ENCODE measurements at places on chromosomes 4 and X.

DNA sequence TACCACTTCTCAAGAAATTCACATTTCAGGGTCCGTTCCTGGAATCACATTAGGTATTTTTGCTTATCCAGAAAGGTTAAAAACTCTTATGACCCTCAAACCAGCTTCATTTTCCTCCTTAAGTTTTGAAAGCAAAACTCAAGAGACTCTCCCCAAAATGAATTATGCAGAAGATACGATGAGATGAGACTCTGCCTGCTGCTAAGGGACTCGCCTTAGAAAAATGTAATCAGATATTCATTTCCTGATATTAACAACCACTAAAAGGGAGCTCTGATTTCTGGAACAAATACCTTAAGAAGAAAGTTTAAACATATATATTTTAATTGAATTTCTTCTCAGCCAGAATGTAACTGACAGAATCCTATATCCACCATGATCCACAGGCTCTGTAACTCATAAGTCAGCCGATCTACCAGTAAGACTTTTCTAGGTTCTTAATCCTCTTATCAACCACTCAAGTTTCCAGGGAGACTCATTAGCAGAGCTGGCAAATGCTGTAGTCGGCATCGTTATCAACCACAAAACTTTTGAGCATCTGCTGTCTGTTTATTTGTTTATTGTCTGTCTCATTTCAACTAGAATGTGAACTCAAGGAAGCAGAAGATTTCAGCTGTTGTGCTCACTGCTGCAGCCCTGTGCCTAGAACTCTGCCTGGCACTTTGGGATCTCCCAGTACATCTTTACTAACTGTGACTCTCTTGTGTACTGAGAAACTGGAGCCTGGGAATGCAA lies 112.5 kb downstream of the LDB2 start:
- DNase-seq, result no peak

DNA sequence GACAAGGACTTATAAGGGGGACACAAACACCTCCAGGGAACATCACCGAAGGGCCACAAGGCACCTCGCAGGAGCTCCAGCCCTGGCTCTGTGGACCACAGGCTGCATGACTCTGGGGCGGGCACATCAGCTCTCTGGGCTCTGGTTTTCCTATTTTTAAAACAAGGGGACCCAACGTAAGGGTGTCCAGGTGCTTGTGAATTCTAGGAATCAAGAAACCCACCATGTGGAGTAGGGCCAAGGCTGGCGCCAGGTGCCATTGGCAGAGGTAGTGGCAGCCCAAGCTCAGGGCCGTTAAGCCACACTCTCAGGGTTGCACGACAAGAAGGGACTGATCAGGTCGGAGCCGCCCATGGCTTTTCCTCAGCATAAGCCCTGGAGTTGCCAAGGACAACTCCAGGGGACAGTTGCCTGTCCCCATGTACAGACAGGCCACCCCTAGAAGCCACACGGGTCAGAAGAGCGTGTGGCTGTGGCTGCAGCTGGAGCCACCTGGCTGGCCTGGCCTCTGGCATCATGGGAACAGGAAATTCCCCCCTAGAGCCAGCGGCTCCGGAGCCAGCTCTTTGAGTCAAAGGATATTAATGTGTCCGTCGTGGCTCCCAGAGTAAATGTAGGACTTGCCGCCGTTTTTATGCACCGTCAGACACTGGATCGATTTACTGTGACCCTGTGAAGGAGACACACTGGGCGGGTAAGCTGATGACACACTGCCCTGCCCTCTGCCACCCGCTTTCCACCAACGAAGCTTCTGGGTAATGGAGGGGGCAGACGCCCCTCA lies 32.5 kb downstream of the WDR1 start:
- no peak for DNase-seq

GRCh38 chr4:80279751-80280150 lies 13.3 kb downstream of the FGF5 start:
- no peak for DNase-seq

- no peak for DNase-seq
Observed at GRCh38 chr4:158523990-158524535, 2.4 kb downstream of the RXFP1 start.

DNA sequence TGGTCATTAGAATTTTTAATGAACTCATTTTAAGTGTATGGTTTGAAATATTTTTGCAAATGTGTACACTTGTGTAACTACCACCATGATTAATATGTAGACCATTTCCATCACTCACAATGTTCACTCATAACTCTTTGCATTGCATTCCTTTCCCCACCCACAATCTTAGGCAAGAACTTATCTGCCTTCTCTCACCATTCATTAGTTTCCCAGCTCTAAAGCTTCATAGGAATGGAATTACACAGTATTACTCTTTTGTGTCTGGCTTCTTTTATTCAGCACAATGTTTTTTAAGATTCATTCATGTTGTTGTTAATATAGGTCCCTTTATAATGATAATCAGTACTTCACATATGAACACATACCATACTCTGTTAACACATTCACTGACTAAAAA lies 106.1 kb downstream of the ARAP2 start:
- no peak for DNase-seq

GRCh38 chr4:52848254-52848653 lies 13.9 kb upstream of the RASL11B start:
- no peak for DNase-seq

DNA sequence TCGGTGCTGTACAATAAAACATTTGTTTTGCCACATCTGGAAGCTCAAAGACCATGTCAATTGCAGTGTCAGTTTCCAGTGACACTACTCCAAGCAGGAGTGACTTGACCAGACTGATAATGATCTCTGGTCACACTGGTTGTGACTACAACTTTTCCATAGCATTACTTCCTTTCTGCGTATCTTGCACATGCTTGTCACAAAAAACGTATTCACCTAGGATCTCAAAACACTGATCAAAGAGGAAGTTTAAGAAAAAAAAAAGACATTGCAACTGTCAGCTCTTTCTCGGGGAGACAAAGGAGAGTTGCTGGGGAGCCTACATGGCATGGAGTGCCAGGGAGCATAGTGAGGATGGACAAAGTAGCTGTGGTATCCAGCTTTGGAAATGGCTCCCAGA lies 60.6 kb downstream of the OPHN1 start:
- no peak for DNase-seq

- no peak for DNase-seq
Observed at GRCh38 chr4:22712529-22712928, 19.8 kb downstream of the GBA3 start.

GRCh38 chr4:72531768-72532290 lies 37.2 kb downstream of the ADAMTS3 start:
- DNase-seq, result no peak

DNA sequence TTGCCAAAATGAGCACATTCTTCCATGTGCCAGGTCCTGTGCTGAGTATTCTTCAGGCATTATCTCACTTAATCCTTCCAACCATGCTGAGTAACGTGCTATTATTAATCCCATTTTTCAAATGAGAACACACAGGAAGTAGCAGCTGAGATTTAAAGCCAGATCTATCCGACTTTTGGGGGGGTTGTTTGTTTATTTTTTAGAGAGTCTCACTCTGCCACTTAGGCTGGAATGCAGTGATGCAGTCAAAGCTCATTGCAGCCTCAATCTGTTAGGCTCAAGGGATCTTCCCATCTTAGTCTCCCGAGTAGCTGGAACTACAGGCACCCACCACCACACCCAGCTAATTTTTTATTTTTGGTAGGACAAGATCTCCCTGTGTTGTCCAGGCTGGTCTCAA lies 55.5 kb upstream of the TRIM2 start:
- no peak for DNase-seq

- no peak for DNase-seq
Observed at GRCh38 chrX:22383988-22384387, 111.3 kb downstream of the CBLL2 start.

GRCh38 chrX:40176351-40177116 lies 78.8 kb upstream of the BCOR start:
- DNase-seq, result no peak

GRCh38 chr4:139214039-139214534 lies 37.1 kb upstream of the ELF2 start:
- DNase-seq, result no peak

- DNase-seq, result no peak
Observed at GRCh38 chr4:1839282-1839681, 16.7 kb downstream of the LETM1 start.

GRCh38 chrX:120536061-120536460 lies 24.7 kb downstream of the CUL4B start:
- DNase-seq, result no peak

- no peak for DNase-seq
Observed at GRCh38 chr4:178823673-178824295, 1381.5 kb upstream of the AGA start.

GRCh38 chr4:94802091-94802490 lies 44.3 kb downstream of the BMPR1B start:
- no peak for DNase-seq

DNA sequence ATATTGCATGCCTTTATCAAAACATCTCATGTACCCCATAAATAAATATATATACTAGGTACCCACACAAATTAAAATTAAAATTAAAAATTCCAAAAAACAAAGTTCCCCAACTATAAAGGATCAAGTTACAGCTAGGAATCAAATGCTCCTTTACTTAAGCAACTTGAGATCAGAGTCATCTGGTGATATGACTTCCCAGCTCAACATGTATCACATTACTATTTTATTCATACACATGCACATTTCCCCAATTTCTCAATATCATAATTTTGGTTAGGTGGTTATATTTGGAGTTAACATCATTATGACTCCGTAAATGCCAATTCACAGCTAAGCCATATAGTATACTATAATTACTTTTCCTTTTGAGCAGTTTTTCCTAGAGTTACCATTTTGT lies 60.9 kb downstream of the CLOCK start:
- DNase-seq, result no peak

DNA sequence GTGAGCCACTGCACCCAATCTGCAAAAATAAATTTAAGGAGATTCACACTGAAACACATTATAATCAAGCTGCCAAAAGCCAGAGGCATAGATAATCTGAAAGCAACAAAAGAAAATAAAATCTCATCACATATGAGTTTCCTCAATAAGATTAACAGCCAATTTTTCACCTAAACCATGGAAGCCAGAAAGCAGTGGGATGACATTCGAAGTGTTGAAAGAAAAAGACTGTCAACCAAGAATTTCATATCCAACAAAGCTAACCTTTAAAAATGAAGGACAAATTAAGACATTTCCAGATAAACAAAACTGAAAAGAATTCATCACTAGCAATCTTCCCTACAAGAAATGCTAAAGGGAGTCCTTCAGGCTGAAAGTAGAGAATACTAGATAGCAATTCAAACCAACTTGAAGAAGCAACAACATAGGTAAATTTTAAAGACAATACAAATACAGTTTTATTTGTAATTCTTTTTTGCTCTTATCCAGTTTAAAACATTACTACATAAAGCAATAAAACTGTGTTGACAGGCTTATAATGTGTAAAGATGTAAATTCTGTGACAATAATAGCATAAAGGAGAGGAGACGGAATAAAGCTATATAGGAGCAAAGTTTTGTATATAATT lies 23.1 kb upstream of the KLHL8 start:
- DNase-seq, result no peak

DNA sequence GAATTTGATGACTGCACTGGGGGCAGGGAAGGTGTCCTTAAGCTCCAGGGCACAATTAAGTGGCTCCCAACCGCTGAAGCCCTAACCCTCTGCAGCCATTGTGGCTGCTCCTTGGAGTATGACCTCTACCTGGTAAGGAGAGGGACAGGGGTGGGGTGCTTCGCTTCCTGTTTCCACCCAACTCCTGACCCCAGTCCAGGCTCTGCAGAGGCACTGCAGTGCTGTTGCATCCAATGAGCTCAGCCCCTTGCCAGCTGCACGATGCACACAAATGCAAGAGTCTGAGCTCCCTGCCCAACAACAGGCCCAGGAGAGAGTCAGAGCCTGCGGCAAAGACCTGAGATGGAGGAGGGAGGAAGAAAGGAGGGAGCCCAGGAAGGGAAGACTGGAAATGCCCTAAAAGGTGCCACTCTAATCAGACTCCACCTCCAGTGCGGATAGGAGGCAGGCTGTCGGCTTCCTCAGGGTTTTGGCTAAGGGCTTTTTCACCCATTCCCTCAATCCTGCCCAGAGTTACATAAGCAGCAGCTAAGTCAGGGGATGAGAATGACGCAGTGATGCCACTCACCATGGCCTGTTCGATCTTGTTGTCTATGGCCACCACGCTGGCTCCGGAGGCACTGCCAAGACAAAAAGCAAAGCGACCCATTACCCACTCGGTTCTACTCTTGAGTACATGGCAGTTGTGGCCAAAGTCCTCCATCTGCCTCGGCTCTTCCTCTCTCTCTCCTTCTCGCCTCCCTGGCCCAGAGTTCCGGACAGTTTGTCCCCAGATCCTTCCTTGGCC lies 60.1 kb downstream of the TSC22D3 start:
- DNase-seq, result no peak

Measured in cerebellar nuclear complex (tissue), 1 donor.